ENCODE measurements at places on chromosomes 1 and 21. TPM values are rescaled to one million over a fixed set of nuclear protein-coding genes. Genes with fewer than 3 reads are reported as not detected.
A peak's percentile ranks its signal among the peaks of the same experiment; 100 is the strongest.

The LEFTY1 gene
- total RNA-seq = not detected

The LCE3D gene
- total RNA-seq = not detected

The LINGO4 gene
- not detected for total RNA-seq

The CA6 gene
- not detected for total RNA-seq

The THEM5 gene
- total RNA-seq = not detected

The KRTAP19-1 gene
- total RNA-seq = not detected

- peak; percentile 82 for DNase-seq
- peak overlapping the region; percentile 38 for H3K4me3 ChIP-seq
- H3K27me3 ChIP-seq = no peaks in the 10 kb centered on the region
- no peaks in the 10 kb centered on the region for H3K36me3 ChIP-seq
Observed at GRCh38 chr1:206706298-206706791, 21.6 kb downstream of the MAPKAPK2 start.

DNA sequence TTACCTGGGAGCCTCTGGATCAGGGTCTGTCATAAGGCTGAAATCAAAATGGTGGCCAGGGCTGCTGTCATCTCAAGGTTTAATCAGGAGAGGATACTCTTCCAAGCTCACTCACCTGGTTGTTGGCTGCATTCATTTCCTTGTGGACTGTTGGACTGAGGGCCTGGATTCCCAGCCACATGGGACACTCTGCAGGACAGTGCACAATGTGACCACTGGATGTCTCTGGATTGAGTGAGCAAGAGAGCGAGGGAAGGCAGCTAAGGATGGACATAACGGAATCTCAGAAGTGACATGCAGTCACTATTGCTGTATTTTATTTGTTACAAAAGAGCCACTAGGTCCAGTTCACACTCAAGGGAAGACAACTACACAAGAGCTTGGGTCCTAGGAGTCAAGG, 229.1 kb downstream of the S1PR1 start:
- DNase-seq = no peak
- no peaks in the 10 kb centered on the region for H3K27me3 ChIP-seq
- no peak overlapping the region for H3K4me3 ChIP-seq

DNA sequence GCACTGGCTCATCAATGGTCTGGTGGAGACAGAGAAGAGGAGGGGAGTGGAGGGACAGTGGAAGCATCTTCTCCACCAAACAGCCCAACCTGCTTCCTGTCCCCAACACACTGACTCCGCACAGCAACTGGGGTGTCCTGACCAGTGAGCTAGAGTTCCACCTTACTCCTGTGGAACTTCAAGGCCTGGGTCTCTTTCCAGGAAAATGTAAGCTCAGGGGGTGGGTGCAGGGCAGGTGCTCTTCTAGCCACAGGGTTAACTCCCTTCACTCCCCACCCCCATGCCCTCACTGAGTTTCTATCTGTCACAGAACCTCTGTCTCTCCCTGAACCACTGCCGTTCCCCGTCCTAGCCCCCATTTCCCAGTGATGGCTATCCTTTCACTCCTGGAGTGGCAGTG, 876 bp downstream of the MOB3C start:
- H3K27ac ChIP-seq = peak overlapping the region; percentile 86
- H3K4me3 ChIP-seq = peak overlapping the region; percentile 78
- no peaks in the 10 kb centered on the region for H3K36me3 ChIP-seq

DNA sequence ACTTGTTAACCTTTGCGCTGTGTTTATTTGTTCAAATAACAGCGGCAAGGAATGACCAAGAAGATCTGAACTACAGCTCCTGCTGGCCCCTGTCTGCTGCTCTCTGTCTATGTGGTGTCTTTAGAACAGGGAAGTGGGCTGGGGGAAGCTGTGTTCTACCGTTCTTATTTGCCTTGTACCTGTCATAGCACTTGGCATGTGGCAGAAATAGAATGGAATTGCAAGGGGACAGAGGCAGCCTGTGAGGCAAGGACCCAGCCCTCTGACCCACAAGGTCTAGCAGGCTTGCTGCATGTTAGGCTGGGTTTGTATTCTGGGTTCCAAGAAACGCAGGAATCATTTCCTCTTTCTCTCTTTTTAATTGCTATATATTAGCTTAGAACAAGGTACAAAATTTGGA, 20.7 kb downstream of the HMGCS2 start:
- H3K36me3 ChIP-seq = no peaks in the 10 kb centered on the region
- DNase-seq = no peak
- no peak overlapping the region for H3K4me3 ChIP-seq
- no peaks in the 10 kb centered on the region for H3K27me3 ChIP-seq

GRCh38 chr1:93652323-93652949, 29.2 kb downstream of the BCAR3 start:
- no peak overlapping the region for H3K4me3 ChIP-seq
- peak overlapping the region; percentile 30 for H3K27ac ChIP-seq
- peaks cover 31% of the 10 kb centered on the region for H3K4me1 ChIP-seq
- DNase-seq = no peak

- no peaks in the 10 kb centered on the region for H3K27me3 ChIP-seq
- H3K36me3 ChIP-seq = no peaks in the 10 kb centered on the region
- no peak for DNase-seq
- H3K4me1 ChIP-seq = peaks cover 4% of the 10 kb centered on the region
- H3K4me3 ChIP-seq = no peak overlapping the region
Observed at GRCh38 chr21:45244799-45245340, 42.8 kb downstream of the POFUT2 start.

- DNase-seq = no peak
- no peaks in the 10 kb centered on the region for H3K27me3 ChIP-seq
- no peaks in the 10 kb centered on the region for H3K36me3 ChIP-seq
- H3K27ac ChIP-seq = no peak overlapping the region
Observed at GRCh38 chr1:7511381-7511780, 259.7 kb upstream of the VAMP3 start.

- no peak overlapping the region for H3K27ac ChIP-seq
- no peak overlapping the region for H3K4me3 ChIP-seq
- H3K4me1 ChIP-seq = no peaks in the 10 kb centered on the region
Observed at GRCh38 chr1:17304151-17304825, 3.7 kb upstream of the PADI4 start.

- H3K27ac ChIP-seq = no peak overlapping the region
- H3K27me3 ChIP-seq = no peaks in the 10 kb centered on the region
- H3K4me3 ChIP-seq = no peak overlapping the region
- H3K36me3 ChIP-seq = no peaks in the 10 kb centered on the region
- H3K4me1 ChIP-seq = no peaks in the 10 kb centered on the region
Observed at GRCh38 chr1:178241837-178242236, 147.9 kb downstream of the RASAL2 start.
